Diencephalon (tissue), 1 donor: ENCODE measurements at places on chromosomes 4 and X. TPM values are rescaled to one million over a fixed set of nuclear protein-coding genes. Genes with fewer than 3 reads are reported as not detected.

The FGF16 gene
- total RNA-seq = 0.92 TPM

The UCP1 gene
- 0.23 TPM for total RNA-seq

The ZFP92 gene
- 1.2 TPM for total RNA-seq

The LIMCH1 gene
- total RNA-seq = 48.4 TPM

The NPY2R gene
- total RNA-seq = 5.3 TPM

The FGF2 gene
- 20.3 TPM for total RNA-seq

The PAGE1 gene
- total RNA-seq = not detected

The QRFPR gene
- 8.8 TPM for total RNA-seq

The ETDA gene
- not detected for total RNA-seq

The PIM2 gene
- 11.5 TPM for total RNA-seq

The PCSK1N gene
- total RNA-seq = 157 TPM

The MAGEC3 gene
- 0.23 TPM for total RNA-seq

The TMPRSS11D gene
- not detected for total RNA-seq

The EDA2R gene
- total RNA-seq = 1.2 TPM

The SLC7A11 gene
- total RNA-seq = 52.1 TPM

The COL4A6 gene
- total RNA-seq = 3.2 TPM

The C1QTNF7 gene
- 0.69 TPM for total RNA-seq
